ENCODE measurements at places on chromosomes 7 and 10. TPM values are rescaled to one million over a fixed set of nuclear protein-coding genes. Genes with fewer than 3 reads are reported as not detected.
A peak's percentile ranks its signal among the peaks of the same experiment; 100 is the strongest.

Gene CALCR
- total RNA-seq: not detected

Gene DRGX
- 0.86 TPM for total RNA-seq

DNA sequence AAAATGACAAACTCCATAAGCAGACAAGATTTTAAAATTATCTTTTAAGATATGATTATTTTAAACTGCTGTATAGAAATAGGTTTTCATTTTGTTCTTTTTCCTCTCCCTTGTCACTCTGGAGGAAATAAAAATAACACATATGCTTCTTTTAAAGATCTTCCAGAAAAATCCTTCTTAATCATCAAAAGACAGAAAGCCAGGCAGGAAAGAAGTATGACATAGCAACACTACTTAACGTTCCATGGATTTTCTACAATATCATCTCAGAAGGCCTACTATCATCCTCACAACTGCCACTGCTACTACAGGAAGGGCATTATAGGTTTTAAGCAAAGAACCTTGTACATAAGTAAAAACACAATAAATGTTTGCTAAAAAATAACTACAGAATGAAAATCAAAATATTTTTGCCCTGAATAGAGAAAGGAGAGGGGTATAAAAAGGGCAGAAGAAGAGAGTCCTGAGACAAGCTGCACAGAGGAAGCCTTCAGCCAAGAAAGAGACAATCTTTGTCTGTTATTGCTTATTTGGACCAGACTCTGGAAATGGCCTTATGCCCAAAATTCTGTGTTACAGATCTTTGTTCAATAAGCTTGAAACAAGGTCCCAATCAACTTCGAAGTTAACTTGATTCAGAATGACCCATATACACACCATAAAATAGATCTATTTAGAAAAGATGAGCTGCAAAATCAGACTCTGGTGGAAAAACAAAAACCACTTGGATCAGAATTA, 67.8 kb downstream of the ABI1 start:
- peak; percentile 71 for DNase-seq

- DNase-seq: no peak
Measured at GRCh38 chr7:35691366-35691765, 3.6 kb downstream of the HERPUD2 start.

GRCh38 chr7:112573302-112574039, 92.7 kb downstream of the LSMEM1 start:
- no peak for DNase-seq

Data from G401 (cell line).